ENCODE measurements at places on chromosomes 6 and 20.

DNA sequence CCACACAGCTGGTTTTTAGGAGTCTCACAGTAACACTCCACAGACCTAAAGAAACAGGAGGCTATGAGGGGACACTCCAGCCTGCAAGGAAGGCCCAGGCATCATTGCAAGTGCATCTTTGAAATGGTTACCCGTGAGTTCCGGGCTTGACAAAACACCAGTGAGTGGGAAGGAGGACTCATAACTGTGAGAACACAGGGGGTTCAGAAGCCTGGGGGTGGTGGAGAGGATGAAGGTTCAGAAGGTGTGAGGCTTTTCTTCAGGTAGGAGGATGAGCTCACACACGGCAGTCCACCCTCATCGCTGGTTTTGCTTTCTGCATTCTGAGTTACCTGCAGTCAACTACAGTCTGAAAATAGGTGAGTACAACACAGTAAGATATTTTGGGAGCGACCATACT lies 39.9 kb downstream of the MAP7 start:
- DNase-seq = no peak

GRCh38 chr6:31268836-31269235 lies 3.1 kb downstream of the HLA-C start:
- no peak for DNase-seq

- no peak for DNase-seq
Observed at GRCh38 chr6:158938811-158939254, 61.2 kb downstream of the RSPH3 start.

GRCh38 chr20:43731469-43731868 lies 4.7 kb upstream of the GTSF1L start:
- no peak for DNase-seq

DNA sequence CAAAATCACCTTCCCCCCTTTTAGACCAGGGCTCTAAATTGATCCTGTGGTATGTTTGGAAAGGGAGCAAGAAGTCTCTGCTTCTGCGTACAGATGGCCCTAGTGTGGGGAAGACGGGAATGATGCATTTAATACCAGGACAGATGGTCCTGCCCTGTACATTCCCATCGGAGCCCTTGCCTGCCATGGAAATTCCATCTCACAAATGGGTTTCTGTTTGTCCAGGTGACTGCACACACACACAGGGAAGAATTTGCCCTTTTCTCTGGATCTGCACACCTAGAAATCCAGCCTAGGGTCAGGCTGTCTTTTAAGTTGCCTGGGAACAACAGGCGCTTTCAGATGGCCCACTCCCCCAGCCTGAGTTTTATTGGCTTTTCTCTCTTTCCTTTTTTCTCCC lies 1.3 kb downstream of the MAS1 start:
- DNase-seq = no peak

- no peak for DNase-seq
Observed at GRCh38 chr6:152295346-152295745, 341.8 kb downstream of the SYNE1 start.

DNA sequence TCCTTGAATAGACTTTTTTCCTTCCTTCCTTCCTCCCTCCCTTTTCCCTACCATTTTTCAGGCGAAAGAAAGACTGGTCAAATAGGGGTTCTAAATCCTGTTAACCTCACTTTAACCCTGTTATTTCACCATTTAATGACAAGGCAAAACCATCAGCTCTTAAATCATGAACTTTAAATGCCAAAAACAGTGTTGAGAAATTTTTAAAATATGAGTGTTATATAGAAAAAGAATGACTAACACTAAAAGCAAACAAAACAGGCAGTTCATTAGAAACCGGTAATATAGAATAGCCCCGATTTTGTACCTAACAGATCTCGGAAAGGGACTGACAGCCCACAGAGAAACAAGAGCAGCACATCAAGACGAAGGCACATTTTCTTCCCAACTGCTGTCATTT lies 57.4 kb upstream of the CEP85L start:
- no peak for DNase-seq

GRCh38 chr6:34543421-34543820 lies 12.7 kb downstream of the SPDEF start:
- no peak for DNase-seq

- DNase-seq = no peak
Observed at GRCh38 chr20:24199501-24199900, 210.9 kb upstream of the GGTLC1 start.
